Ovary (tissue), 10 donors: ENCODE measurements at places on chromosomes 7 and 10. TPM values are rescaled to one million over a fixed set of nuclear protein-coding genes. Genes with fewer than 3 reads are reported as not detected.

ERVW-1 gene
- not detected for polyA plus RNA-seq

KAZALD1 gene
- 0.46 TPM for polyA plus RNA-seq

ENKUR gene
- polyA plus RNA-seq, result 0.07 TPM

ADCYAP1R1 gene
- 7.1 TPM for polyA plus RNA-seq

CYP2C18 gene
- not detected for polyA plus RNA-seq

CRYGN gene
- polyA plus RNA-seq, result 0.24 TPM

CPN1 gene
- polyA plus RNA-seq, result not detected
